ENCODE measurements at places on chromosomes 3 and 15. TPM values are rescaled to one million over a fixed set of nuclear protein-coding genes. Genes with fewer than 3 reads are reported as not detected.
A peak's percentile ranks its signal among the peaks of the same experiment; 100 is the strongest.

GRCh38 chr15:74683758-74684157 is 12.1 kb downstream of the EDC3 start:
- H3K36me3 ChIP-seq, result peaks cover 17% of the 10 kb centered on the region
- no peak for DNase-seq
- H3K4me3 ChIP-seq, result no peak overlapping the region

DNA sequence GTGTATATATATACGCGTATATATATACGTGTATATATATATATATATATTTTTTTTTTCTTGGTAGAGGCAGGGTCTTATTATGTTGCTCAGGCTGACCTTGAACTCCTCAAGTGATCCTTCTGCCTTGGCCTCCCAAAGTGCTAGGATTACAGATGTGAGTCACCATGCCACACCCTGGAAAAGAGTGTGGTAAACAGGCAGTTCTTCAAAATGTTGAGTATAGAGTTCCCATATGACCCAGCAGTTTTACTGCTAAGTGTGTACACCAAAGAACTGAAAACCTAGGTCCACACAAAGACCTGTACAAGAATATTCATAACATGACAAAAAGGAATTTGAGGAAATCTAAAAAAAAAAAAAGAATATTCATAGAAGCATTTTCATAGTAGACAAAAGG is 71.8 kb upstream of the GCNT3 start:
- no peaks in the 10 kb centered on the region for H3K36me3 ChIP-seq
- no peak for DNase-seq
- H3K27me3 ChIP-seq, result no peaks in the 10 kb centered on the region
- no peak overlapping the region for H3K27ac ChIP-seq
- H3K4me3 ChIP-seq, result no peak overlapping the region
- H3K4me1 ChIP-seq, result no peaks in the 10 kb centered on the region

GRCh38 chr3:42717306-42717705 is 14.7 kb upstream of the HHATL start:
- DNase-seq, result no peak
- H3K4me1 ChIP-seq, result peaks cover 17% of the 10 kb centered on the region
- no peak overlapping the region for H3K27ac ChIP-seq
- no peaks in the 10 kb centered on the region for H3K36me3 ChIP-seq

GRCh38 chr3:137108699-137109440 is 151.1 kb downstream of the IL20RB start:
- no peaks in the 10 kb centered on the region for H3K36me3 ChIP-seq
- no peak overlapping the region for H3K27ac ChIP-seq
- H3K4me3 ChIP-seq, result no peak overlapping the region
- no peaks in the 10 kb centered on the region for H3K4me1 ChIP-seq
- no peaks in the 10 kb centered on the region for H3K27me3 ChIP-seq

- H3K27ac ChIP-seq, result no peak overlapping the region
- DNase-seq, result no peak
- H3K4me1 ChIP-seq, result peaks cover 16% of the 10 kb centered on the region
- H3K4me3 ChIP-seq, result no peak overlapping the region
- no peaks in the 10 kb centered on the region for H3K27me3 ChIP-seq
- H3K36me3 ChIP-seq, result no peaks in the 10 kb centered on the region
Observed at GRCh38 chr3:125679258-125679657, 84.0 kb upstream of the OSBPL11 start.

DNA sequence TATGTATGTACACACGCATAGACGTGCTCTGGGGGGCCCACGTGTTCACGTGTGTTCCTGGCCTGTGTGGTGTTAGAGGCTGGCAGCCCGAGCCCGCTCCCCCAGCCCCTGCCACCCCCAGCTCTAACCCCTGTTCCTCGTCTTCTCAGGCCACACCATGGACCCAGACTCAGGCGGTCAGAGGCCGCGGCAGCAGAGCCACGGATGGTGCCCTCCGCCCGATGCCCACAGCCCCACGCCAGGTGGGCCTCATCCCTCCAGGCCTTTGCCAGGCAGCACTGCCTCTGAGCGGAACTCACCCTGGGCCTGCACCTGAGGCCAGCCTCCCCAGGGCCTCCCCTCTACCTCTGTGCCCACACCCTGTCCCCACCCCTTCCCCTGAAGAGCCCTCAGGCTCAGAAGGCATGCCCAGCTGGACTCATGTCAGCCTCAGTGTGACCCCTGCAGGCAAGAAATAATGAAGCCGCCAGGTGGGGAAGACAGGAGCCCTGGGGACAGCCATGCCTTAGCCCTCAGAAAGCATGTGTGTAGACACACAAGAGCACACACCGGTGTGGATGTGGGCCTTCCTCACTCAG is 16.4 kb upstream of the GNAT1 start:
- H3K36me3 ChIP-seq, result peaks cover 17% of the 10 kb centered on the region
- no peak overlapping the region for H3K27ac ChIP-seq
- no peak overlapping the region for H3K4me3 ChIP-seq
- H3K4me1 ChIP-seq, result peaks cover 7% of the 10 kb centered on the region

- no peak overlapping the region for H3K27ac ChIP-seq
- H3K27me3 ChIP-seq, result no peaks in the 10 kb centered on the region
- no peak for DNase-seq
- H3K4me3 ChIP-seq, result no peak overlapping the region
Observed at GRCh38 chr3:94147012-94147411, 84.2 kb downstream of the NSUN3 start.

- no peaks in the 10 kb centered on the region for H3K4me1 ChIP-seq
- no peak overlapping the region for H3K27ac ChIP-seq
- no peak for DNase-seq
- H3K27me3 ChIP-seq, result no peaks in the 10 kb centered on the region
Observed at GRCh38 chr15:43932907-43933306, 106.1 kb downstream of the WDR76 start.

- H3K4me3 ChIP-seq, result no peak overlapping the region
- DNase-seq, result no peak
- H3K4me1 ChIP-seq, result peaks cover 7% of the 10 kb centered on the region
- H3K36me3 ChIP-seq, result no peaks in the 10 kb centered on the region
- no peak overlapping the region for H3K27ac ChIP-seq
Observed at GRCh38 chr3:31581660-31582059, 48.9 kb downstream of the STT3B start.

GRCh38 chr3:114519415-114519814 is 225.6 kb downstream of the TIGIT start:
- no peak overlapping the region for H3K4me3 ChIP-seq
- H3K4me1 ChIP-seq, result no peaks in the 10 kb centered on the region
- no peaks in the 10 kb centered on the region for H3K36me3 ChIP-seq
- H3K27ac ChIP-seq, result no peak overlapping the region
- no peak for DNase-seq
- no peaks in the 10 kb centered on the region for H3K27me3 ChIP-seq

DNA sequence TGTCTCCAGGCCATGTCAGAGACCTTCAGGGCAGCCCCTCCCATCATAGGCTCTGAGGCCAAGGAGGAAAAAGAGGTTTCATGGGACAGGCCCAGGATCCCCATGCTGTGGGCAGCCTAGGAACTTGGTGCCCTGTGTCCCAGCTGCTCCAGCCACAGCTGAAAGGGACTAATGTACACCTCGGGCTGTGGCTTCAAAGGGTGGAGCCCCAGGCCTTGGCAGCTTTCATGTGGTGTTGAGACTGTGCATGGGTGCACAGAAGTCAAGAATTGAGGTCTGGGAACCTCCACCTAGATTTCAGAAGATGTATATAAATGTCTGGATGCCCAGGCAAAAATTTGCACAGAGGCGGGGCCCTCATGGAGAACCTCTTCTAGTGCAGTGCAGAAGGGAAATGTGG is 6.6 kb upstream of the SSR3 start:
- H3K4me3 ChIP-seq, result no peak overlapping the region
- no peak overlapping the region for H3K27ac ChIP-seq
- no peaks in the 10 kb centered on the region for H3K36me3 ChIP-seq
- no peaks in the 10 kb centered on the region for H3K27me3 ChIP-seq

DNA sequence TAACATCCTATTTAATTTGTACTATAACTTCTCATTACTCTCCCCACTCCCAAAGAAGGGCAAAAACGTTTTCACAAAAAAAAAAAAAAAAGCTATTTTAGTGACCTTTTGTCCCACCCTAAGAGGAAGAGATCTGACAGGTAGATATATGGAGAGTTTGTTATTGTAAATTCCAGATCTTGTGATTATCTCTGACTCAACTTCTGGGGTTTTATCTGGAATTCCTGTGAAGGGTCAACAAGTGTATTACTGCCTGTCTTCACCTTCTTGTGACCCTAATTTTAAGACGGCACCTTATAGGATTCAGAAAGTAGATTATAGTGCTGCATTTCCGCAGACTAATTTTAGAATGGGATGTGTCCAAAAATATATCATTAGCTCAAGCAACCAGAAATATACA is 205.9 kb upstream of the CDIN1 start:
- no peaks in the 10 kb centered on the region for H3K27me3 ChIP-seq
- H3K4me1 ChIP-seq, result no peaks in the 10 kb centered on the region
- no peak overlapping the region for H3K4me3 ChIP-seq
- H3K27ac ChIP-seq, result no peak overlapping the region

DNA sequence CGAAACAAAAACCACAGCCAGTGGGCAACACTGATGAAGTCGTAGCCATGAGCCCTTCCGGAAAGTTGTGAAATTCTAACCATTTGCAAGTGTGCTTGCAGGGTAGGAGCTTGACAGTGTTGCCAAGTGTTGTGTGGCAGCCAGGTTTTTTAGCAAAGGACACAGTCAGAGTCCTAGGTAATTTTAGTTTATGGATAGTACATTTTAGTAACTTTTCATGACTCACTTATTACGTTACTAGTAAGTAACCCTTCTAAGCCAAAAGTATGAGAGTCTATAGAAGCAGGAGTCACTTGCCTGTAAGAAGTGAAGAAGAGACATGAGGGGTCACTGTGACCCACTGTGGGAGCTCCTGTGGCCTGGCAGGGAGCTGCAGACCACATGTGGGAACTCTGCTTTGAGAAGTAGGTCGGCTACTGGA is 54.8 kb upstream of the ADPGK start:
- H3K27me3 ChIP-seq, result no peaks in the 10 kb centered on the region
- DNase-seq, result peak; percentile 22
- H3K4me3 ChIP-seq, result peak overlapping the region; percentile 29
- peak overlapping the region; percentile 23 for H3K27ac ChIP-seq
- no peaks in the 10 kb centered on the region for H3K36me3 ChIP-seq

- DNase-seq, result no peak
- no peak overlapping the region for H3K27ac ChIP-seq
- no peaks in the 10 kb centered on the region for H3K36me3 ChIP-seq
- no peaks in the 10 kb centered on the region for H3K27me3 ChIP-seq
- H3K4me3 ChIP-seq, result no peak overlapping the region
Observed at GRCh38 chr3:13135251-13135810, 62.1 kb upstream of the IQSEC1 start.

DNA sequence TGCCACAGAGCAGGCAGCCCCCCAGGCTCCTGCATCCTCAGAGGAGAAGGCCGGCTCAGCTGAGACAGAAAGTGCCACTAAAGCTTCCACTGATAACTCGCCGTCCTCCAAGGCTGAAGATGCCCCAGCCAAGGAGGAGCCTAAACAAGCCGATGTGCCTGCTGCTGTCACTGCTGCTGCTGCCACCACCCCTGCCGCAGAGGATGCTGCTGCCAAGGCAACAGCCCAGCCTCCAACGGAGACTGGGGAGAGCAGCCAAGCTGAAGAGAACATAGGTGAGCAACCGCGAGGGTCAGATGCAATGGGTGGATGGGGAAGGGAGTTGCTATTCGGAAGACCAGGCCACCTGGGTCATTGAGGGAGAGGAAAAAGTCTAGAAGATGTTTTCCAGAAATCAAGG is 53.0 kb downstream of the GAP43 start:
- peaks cover 15% of the 10 kb centered on the region for H3K4me1 ChIP-seq
- H3K36me3 ChIP-seq, result no peaks in the 10 kb centered on the region
- DNase-seq, result no peak
- H3K27me3 ChIP-seq, result no peaks in the 10 kb centered on the region

- H3K27ac ChIP-seq, result no peak overlapping the region
- peak overlapping the region; percentile 93 for H3K4me3 ChIP-seq
- H3K4me1 ChIP-seq, result no peaks in the 10 kb centered on the region
- no peaks in the 10 kb centered on the region for H3K27me3 ChIP-seq
- DNase-seq, result no peak
Observed at GRCh38 chr3:72445827-72446217, 402.4 kb downstream of the SHQ1 start.

- H3K27me3 ChIP-seq, result no peaks in the 10 kb centered on the region
- H3K4me3 ChIP-seq, result no peak overlapping the region
- H3K4me1 ChIP-seq, result no peaks in the 10 kb centered on the region
- no peaks in the 10 kb centered on the region for H3K36me3 ChIP-seq
- DNase-seq, result no peak
Observed at GRCh38 chr3:159169828-159170227, 368.0 kb downstream of the MFSD1 start.

DNA sequence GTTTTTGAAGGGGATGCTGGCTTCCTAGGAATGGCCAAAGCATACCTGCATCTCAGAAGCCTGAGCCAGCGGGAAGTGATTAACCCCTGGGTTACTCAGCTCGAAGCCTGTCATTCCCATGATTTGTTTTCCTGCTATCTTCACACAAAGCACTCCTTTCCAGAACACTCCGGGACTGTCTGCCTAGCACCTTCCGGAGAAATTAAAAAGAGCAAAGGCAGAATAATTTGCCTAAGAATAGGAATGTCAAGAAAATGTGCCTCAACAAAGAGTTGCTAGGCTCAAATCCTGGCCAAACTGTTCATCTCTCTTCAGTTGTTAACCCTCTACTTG is 34.1 kb downstream of the TPM1 start:
- no peak overlapping the region for H3K27ac ChIP-seq
- H3K27me3 ChIP-seq, result no peaks in the 10 kb centered on the region
- no peak overlapping the region for H3K4me3 ChIP-seq
- H3K36me3 ChIP-seq, result peaks cover 2% of the 10 kb centered on the region
- H3K4me1 ChIP-seq, result no peaks in the 10 kb centered on the region
- no peak for DNase-seq

Gene PSTPIP1
- 24.8 TPM for total RNA-seq

Gene TGM4
- not detected for total RNA-seq

Gene LINS1
- 5.4 TPM for total RNA-seq

Gene SLC2A2
- not detected for total RNA-seq

Gene SLC51B
- total RNA-seq, result not detected

Gene P2RY1
- total RNA-seq, result 5.0 TPM

Gene ADAMTS17
- total RNA-seq, result 8.1 TPM

Gene PRTG
- total RNA-seq, result 3.0 TPM

Gene LRTM1
- total RNA-seq, result not detected

Gene SNX22
- total RNA-seq, result 0.28 TPM

Gene HYAL1
- total RNA-seq, result 6.1 TPM

Gene SUCNR1
- 3.2 TPM for total RNA-seq

Measured in thoracic aorta (tissue), 2 donors.